ENCODE measurements at places on chromosomes 7 and 10. TPM values are rescaled to one million over a fixed set of nuclear protein-coding genes. Genes with fewer than 3 reads are reported as not detected.

DNA sequence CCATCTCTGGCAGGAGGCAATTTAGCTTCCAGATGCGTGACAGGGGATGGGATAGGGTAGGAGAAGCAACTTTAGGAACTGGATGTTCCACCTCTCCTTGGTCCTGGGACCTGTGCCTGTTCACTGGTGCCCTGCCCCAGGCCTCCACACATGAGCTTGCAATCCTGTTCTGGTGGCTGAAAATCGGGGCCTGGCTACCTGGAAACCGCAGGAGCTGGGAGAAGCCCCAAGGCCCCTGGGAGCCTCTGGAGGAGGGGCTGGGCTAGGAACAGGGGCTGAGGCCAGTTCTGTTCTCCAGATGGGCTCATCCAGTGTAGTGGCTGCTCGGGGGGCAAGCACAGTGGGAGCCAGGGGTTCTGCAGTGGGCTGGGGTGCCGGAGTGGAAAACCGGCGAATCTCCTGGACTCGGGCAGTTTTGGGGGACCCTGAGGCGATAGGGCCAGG lies 5.3 kb upstream of the MYOZ1 start:
- DNase-seq = no peak

GRCh38 chr10:25206693-25207414 lies 32.1 kb downstream of the GPR158 start:
- DNase-seq = no peak

DNA sequence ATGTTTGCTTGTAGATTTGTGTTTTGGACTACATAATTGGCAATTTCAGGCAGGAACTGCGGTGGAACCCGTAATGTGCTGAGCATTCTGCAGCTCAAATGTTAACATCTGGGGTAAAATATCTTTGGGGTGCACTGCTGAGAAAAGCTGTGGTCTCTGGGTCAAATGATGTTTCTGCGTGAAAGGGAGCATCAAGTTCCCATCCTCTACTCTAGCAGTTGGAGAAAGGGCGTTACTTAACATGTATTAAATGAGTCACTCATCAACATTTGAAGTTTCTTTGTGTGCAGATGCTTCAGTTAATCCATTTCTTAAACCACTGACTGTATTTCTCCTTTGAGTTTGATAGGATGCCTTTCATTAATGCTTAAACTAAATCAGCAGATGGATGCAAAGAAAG lies 273.1 kb upstream of the PITRM1 start:
- no peak for DNase-seq

Gene PGAM2
- not detected for total RNA-seq

Gene LRRTM3
- total RNA-seq = not detected

DNA sequence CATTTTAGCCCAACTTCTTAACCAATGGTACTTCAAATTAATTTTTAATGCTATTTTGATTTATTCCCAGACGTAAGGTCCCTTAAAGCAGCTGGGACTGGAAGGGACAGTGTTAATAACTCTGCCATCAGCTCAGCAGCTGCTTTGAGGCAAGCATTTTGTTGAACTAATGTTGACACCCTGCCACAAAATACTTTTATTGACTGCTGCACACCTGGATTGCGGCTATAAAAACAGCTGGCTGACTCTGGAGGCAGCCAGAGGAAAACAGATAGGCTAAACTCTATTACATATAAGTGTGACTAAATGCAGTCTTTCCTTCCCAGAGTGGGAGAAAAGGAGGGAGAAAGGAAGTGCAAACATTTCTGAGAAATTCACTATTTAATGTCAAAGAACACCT lies 77.6 kb downstream of the ETV1 start:
- no peak for DNase-seq

Gene CCDC172
- total RNA-seq = not detected

GRCh38 chr7:85164376-85164775 lies 22.5 kb downstream of the SEMA3D start:
- no peak for DNase-seq

GRCh38 chr10:103651783-103652476 lies 158.4 kb downstream of the NEURL1 start:
- peak; percentile 87 for DNase-seq

GRCh38 chr7:69849268-69849667 lies 251.0 kb downstream of the AUTS2 start:
- no peak for DNase-seq

GRCh38 chr7:80847027-80847426 lies 71.8 kb downstream of the SEMA3C start:
- no peak for DNase-seq
